ENCODE measurements at places on chromosomes 7 and 10.
A peak's percentile ranks its signal among the peaks of the same experiment; 100 is the strongest.

- no peak for DNase-seq
These were observed 54.1 kb upstream of the STK17A start for GRCh38 chr7:43528576-43529354.

- DNase-seq = no peak
These were observed 35.0 kb downstream of the ANTXRL start for GRCh38 chr10:46321770-46322169.

GRCh38 chr7:117399820-117400422 is 27.4 kb downstream of the ASZ1 start:
- no peak for DNase-seq

GRCh38 chr7:93890464-93891068 is at the start of gene TFPI2:
TFPI2 (minus strand) TSS chr7:93890753; CDS start chr7:93890678, 75 bp downstream.
- DNase-seq = peak; percentile 63

DNA sequence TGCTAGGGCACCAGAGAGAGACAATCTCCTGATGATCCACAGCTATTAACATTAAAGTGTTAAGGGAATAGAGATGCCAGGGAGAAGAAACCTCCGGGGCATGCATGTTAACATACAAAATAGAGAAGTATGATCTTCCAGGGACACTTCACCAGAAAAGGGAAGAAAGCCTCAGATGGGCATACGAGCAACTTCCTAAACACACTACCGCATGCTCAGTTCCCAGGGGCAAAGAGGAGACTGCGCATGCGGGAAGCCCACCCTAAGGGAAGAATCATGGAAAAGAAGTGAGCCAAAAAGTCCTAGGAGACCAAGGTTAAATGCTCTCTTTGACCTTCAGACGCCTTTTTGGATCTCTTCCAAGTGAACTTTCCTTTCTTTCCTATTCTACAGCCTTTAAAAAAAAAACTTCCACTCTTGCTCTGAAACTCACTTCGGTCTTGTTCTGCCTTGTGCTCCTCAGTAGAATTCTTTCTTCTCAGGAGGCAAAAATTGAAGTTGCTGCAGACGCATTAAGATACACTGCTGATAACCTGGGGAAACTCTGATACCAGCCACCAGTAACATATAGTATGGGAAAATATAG is 1211.3 kb downstream of the REEP3 start:
- DNase-seq = no peak

GRCh38 chr10:86375204-86375603 is 8.6 kb upstream of the GRID1 start:
- DNase-seq = no peak

DNA sequence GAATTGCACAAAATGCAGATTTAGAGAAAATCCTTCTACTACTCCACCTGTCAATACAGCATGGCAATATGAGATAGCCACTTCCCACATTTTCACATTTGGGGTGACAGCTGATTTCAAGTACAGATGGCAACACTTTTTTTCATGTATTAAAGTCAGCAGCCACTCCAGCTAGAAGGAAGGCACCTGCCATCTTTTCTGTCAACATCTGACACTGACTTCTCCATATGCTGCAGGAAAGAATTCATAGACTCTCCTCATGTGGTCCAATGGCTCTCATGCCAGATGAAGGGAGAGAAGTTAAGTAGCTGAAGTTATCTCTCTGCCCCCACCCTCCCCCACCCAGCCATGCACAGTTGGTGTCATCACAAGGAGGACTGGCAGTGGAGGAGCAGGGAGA is 912.0 kb downstream of the SORCS1 start:
- no peak for DNase-seq

- no peak for DNase-seq
These were observed 152.8 kb downstream of the SVIL start for GRCh38 chr10:29481906-29482440.

GRCh38 chr10:100153239-100153825 is 32.5 kb downstream of the ERLIN1 start:
- no peak for DNase-seq

- peak; percentile 50 for DNase-seq
These were observed 82.2 kb upstream of the NAMPT start for GRCh38 chr7:106367018-106367420.

GRCh38 chr7:64312826-64313225 is 935 bp upstream of the ZNF736 start:
- no peak for DNase-seq

- peak; percentile 60 for DNase-seq
These were observed 10.9 kb downstream of the PWWP2B start for GRCh38 chr10:132407846-132408278.

DNA sequence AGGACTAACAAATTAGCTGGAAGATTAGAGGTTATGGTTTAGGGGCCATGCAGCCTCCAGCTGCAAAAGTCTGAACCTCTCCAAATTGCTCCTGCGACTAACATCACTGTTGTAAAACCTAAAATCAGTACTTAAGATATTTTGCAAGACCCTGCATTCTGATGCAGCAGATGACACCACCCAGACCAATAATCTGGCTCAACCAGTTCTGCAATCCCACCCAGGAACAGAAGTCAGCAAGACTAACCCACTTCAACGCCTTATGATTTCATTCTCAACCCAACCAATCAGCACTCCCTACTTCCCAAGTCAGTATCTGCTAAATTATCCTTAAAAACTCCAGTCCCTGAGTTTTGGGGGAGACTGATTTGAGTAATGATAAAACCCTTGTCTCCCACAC is 250.8 kb upstream of the MBL2 start:
- no peak for DNase-seq

DNA sequence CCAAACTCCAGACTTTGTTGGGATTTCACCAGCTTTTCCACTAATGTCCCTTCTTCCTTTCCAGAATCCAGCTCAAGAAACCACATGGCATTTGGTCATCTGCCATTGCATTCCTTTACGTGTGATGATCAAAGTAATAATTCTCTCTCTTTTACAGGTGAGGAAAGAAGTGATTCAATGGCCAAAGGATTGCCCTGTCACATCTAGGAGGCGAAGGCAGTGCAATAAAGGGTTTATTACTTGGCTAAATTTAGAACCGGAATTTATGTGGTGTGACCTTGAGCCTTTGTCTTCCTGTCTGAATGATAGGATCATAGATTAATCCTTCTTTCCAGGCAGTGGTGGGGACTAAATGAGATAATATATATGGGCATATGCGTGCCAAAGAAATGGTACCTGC is 58.3 kb upstream of the COBL start:
- no peak for DNase-seq

DNA sequence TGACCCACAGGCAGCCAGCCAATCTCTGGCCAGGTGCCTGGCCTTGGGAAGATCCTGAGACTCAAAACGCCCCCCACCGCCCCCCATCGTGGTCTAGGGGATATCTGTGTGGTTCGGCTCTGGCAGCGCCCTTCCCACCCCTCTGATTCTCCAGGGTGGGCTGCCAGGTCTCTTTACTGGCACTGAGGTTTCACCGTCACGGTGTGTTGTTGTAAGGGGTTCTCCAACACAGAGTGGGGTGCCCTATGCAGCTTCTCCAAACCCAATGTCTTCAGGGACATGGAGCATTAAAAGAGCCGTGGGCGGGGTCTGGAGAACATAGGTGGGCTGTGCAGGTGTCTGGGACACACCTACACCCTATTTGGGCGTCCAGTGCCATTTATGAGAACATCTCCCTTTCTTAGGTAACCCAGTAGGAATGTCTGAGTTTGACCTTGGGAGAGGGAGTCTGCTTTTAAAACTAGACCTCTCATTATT is 1.5 kb downstream of the MAFK start:
- DNase-seq = no peak

All from EH (cell line).